ENCODE measurements at places on chromosomes 4 and X. TPM values are rescaled to one million over a fixed set of nuclear protein-coding genes. Genes with fewer than 3 reads are reported as not detected.

HTR2C gene
- not detected for total RNA-seq

SHROOM2 gene
- 8.6 TPM for total RNA-seq

SUPT20HL1 gene
- total RNA-seq = not detected

FAM47E gene
- 0.62 TPM for total RNA-seq

TRIM61 gene
- total RNA-seq = not detected

TKTL2 gene
- total RNA-seq = not detected

FAT1 gene
- total RNA-seq = 91.5 TPM

DNA sequence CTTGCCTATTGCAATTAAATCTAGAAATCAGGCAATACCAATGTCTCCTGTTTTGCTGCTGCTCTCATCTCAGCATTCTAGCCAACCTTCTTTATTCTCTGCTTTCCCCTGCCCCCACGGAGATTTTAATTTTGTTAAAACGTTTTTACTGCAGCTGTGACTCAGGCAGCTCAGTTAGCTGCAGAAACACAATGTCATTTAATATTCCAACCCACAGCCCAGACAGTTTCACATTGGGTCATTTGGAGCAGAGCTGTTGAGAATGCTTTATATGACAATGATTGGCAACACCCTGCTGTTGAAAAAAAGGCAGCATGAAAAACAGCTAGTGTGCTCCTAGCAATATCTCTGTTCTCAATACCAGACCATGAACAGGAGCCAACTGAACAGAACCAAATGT lies 12.6 kb upstream of the SLC10A4 start:
- no peak for DNase-seq

DNA sequence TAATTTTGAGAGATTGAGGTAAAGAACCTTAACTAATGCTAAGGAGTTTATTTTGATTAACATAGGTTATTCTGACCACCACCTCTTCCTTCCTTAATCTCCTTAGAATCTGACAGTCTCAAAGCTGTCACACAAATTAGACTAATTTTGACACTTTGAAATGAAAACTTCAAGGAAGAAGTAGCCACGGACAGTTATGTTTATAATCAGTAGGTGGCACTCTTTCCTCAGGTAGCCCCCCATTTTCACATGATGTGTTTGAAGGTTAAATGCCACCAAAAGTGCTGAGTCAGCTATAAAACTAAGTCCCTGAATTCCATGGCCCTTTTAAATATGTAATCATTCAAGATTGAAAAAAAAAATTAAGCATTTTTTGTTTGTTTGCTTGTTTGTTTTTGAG lies 22.4 kb downstream of the TMEM33 start:
- no peak for DNase-seq

DNA sequence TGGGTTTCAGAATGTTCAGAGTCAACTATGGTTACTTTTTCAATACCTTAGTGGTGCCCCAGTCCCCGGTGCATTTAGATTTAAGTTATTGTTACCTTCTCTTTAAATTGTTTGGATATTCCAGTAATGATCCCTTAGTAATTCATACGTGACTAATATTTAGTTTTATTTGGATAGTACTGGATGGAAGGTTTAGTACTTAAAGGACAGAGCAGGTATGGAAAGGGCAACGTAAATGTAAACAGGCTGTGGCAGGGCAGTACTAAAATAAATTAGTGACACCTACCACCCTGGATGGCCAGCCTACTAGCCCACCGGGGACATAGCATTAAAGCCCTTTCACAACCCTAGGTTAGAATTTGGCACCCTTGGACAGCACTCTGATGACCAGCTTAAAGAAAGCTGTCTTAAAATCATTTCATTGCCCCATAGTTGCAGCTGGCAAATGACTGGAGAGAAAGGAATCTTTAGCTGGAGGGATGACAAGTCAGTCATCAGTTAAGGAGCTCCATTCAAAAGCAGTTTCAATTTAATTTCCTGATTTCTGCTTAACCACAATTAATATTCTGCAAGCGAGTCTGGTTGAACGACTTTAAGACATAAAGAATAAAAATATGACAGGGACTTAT lies 16.4 kb downstream of the PLP1 start:
- DNase-seq = no peak

- no peak for DNase-seq
Measured at GRCh38 chrX:8319359-8319758, 145.3 kb upstream of the VCX3B start.

DNA sequence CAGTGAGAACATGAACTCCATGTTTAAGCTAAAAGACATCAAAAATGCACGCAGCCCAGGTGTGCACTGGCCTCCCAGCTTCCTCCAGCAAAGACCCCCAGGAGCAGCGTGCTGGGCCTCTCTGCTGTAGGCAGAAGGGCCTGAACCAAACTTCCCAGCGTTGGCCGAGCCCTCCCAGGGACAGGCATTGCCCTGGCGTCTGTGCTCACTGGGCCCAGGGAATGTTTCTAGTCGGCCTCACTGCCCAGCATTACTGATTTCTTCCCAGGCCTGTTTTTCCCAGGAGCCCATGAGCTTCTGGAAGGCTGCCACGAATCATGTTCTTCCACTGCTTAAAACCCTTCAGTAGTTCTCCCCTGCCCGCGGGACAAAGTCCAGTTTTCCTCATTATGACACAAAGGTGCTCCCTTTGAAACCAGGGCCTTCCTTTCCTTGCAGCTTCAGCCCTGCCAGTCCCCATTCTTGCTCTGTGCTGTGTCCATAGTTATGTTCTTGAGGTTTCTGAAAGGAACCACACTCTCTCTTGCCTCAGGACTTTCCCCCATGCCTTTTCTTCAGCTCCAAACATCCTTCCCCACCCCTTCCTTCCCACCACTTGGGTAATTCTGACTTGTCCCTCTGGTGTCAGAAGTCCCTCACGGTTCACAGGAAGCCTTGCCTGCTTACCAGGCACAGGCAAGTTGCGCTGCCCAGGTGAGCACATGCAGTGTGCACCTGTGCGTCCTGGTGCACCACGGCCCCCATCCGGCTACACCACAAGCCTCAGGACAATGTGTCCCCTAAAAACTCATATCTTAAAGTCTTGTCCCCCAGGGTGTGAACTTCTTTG lies 93.4 kb upstream of the ENPP6 start:
- DNase-seq = no peak

DNA sequence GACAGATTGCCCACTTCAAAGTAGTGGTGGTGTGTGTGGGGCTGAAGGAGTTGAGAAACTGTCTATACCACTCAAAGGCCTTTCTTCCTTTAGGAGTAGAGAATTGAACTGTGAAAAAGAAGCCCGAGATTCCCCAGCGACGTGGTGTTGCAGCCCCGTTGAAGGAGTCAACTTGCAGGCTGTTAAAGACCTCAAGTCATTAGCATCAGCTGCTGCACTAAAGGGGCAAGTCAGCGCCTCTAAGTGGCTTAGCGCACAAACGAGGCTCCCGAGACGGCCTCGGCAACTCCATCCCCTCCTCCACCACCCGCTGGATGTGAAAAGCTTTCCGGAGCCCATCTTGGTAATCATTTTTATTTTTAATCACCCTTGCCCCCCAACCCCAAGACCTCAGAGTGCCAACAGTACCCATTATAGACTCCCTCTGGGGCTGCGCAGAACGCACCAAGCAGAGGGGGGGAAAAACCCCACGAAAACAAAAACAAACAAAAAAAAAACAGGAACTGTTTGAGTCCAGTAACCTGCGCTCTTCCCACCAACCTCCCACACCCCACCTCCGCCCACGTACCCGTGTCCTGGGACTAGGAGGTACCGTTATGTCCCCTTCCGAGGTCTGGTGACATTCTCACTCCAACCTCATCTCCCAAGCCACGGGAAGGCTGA lies 913 bp upstream of the PRDM8 start:
- DNase-seq = no peak

DNA sequence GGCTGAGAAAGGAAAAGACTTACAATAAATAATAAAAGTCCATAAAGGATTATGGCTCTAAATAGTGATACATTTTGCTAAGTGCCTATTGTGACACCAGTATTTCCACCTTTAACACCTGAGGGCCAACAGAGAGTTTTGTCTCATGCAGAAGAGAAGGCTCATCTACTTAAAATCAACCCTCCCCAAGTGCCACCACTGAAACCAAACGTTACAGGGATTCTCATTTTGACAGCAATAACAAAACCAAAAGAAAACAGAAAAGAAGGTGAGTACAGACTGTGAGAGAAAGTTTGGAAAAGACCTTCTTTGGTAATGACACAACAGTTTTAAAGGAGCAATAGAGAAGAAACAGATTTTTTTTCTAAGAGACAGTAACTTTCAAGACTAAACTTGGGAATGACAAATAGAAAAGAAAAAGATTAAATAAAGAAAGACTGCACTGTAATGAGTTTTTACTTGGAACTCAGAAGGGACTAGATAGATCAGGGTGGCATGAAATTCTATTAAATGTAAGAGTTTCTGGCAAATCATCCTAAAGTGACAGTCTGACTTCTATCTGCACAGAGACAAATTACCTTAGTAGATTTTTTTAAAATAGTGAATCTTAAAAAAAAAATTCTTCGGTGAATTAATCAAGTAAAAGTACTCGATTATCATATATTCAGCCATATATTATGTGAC lies 109.7 kb downstream of the ZNF827 start:
- no peak for DNase-seq

- DNase-seq = no peak
Measured at GRCh38 chrX:13064599-13065143, 20.3 kb upstream of the FAM9C start.

- no peak for DNase-seq
Measured at GRCh38 chr4:141413366-141413765, 192.7 kb downstream of the ZNF330 start.

DNA sequence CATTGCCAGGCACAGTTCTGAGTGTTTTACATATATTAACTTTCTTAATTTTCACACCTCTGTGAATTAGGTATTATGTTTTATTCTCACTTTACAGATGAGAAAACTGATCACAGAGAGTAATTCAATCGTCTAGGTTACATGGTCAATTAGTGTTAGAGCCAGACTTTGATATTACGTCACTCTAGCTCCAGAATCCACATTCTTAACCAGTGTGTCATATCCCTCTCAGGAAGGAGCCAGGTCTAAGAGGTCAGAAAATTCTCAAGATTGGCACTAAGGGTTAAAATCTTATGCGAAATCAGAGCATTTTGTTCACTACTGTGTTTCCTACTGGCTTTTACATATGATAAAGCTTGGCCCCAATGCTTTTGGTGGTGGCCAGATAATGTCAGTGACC lies 7.4 kb downstream of the DMP1 start:
- no peak for DNase-seq

DNA sequence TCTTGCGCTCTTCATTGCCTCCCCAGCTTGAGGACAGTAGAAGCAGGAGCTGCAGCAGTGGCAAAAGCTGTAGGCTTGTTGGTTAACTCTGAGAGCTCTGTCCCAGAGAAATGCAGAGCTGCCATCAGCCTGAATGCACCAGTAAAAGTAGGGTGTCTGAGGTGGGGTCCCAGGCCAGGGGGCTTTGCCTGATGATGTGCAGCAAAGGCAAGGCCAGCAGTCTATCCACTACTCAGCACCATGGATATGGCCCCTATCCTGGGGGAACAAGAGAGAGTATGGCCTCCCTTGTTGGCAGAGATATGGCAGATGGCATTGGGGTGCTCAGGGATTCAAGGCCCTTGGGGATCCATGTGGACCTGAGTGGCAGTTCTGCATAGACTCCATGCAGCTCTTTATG lies 180.2 kb downstream of the HMGN5 start:
- DNase-seq = no peak

DNA sequence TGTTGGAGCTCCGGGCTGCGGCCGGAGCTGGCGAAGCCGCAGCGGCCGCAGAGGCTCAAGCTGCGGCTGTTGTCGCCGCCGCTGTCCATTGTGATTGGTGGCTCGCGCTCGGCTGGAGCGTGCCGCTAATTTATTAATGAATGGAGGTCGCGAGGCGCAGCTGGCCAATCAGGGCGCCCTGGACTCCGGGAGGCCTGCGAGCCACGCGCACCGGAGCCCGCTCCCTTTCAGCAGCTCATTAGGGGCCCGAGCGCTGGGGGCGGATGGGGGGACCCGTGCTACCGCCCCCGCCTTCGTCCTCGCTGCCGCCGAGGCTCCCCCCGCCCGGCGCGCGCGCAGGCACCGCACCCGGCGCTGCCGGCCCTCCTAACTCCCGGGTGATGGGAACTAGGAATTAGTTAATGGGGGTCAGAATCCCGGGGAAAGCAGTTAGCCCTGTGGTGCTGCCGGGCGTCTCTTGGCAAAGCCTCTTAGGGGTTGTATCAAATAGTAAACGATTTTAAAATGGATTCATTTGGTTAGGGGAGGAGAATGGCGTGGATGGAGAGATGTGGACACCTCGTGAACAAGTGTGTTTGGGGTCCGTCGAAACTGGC lies 589 bp upstream of the NEUROG2 start:
- DNase-seq = peak; percentile 65

DNA sequence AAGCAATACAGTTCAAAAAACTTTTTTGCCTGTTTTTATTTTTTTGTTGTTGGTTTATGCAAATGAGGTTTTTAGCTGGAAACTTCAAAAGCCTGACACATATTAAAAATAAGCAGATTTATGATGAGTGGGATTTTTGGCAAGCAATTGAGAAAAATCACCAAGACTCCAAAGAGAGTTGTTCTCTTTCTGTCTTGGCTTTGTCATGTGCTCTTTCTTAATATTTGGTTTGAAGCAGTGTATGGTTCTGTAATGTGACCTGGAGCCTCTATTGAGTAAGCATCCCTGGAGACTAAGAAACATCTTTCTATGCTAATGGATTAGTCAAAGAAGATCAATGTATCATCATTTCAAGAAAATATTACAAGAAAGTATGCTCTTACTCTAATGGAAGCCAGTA lies 11.7 kb downstream of the TRIM2 start:
- no peak for DNase-seq
